ENCODE measurements at places on chromosomes 13 and 19.

GRCh38 chr13:93882086-93882651 is 597.3 kb downstream of the DCT start:
- DNase-seq: no peak

GRCh38 chr19:38049105-38049649 is 142.2 kb downstream of the SIPA1L3 start:
- no peak for DNase-seq

GRCh38 chr13:95710313-95710712 is 33.4 kb downstream of the DNAJC3 start:
- no peak for DNase-seq

- DNase-seq: no peak
These were observed 11.5 kb upstream of the TNFSF9 start for GRCh38 chr19:6519289-6519688.

GRCh38 chr13:100434010-100434763 is 154.4 kb downstream of the GGACT start:
- no peak for DNase-seq

DNA sequence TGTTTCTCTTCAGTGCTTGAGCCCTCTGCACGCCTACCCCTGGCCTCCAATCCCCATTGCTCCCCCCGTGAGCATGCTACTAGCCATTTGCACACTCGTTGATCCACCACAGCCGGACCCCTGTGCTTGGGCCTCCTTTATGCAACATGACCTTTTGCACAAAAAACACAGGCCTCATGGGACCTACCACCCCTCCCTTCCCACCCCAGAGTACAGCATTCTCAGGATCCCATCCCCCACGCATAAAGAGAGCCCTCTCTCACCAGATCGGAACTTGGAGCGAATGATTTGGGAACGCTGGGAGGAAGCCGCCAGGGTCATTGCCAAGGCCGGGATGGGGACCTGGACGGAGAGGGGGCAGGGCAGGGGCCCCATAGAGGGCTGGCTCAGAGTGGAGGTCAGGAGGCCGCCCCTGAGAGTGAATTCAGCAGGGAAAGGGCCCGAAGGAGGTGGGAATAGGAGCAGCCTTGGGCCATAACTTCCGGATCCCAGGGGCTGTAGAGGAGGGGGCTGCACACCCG is 754 bp downstream of the MAMSTR start:
- peak; percentile 67 for DNase-seq

GRCh38 chr19:13817018-13817614 is 21.9 kb downstream of the ZSWIM4 start:
- no peak for DNase-seq

DNA sequence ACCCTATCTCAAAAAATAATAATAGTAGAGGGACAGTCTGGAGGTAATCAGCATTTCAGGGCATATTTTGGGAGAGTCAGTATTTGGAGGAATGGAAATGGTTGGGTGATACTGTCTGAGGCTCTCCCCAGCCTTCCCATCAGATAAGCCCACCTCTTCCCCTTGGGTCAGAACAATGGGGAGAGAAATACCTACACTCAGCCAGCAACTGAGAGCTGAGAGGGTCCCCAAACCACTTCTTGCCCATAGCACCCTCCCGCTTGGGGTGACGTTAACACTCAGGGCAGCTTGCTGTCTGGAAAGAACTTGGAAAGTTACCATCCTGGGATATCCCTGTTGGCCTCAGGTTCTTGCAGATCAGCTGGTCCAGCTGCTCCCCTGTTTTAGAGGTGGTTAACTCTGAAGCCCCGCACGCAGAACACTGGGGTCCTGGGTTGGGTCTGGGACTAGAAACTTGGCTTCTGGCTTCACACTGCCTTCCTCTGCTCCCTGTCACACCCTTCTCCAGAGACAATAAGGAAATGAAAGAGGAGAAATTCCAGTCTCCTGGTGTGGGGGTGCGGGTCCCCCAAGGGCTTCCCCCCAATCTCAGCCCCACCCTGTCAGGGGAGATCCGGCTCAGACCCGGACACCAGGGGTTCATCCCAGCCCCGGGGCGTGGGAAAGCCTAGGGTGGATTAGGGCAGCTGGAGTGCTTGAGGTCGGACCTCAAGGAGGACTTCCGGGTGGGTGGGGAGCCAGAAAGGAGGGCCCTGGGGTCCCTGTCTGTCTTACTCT is 2.5 kb downstream of the FOXA3 start:
- no peak for DNase-seq

GRCh38 chr13:67390462-67391086 is 160.4 kb upstream of the PCDH9 start:
- DNase-seq: no peak

DNA sequence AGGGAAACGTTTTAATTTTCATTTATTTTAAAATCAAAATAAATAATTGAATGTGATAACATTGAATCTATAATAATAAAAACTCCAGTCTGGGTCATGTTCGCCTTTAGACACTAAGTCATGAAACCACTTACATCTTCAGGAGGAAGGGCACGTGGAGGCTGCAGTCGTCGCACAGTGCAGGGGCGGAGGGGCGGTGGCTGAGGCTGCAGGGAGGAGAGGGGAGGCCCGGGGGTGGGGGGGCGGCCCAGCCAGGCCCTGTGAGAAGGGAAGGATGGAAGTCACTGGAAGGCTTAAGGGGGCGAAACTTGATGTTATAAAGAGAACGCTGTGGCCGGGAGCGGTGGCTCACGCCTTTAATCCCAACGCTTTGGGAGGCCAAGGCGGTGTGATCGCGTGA is 14.9 kb upstream of the LATS2 start:
- no peak for DNase-seq

- no peak for DNase-seq
These were observed 57.8 kb upstream of the ITM2B start for GRCh38 chr13:48175185-48175584.

- no peak for DNase-seq
These were observed 48.8 kb upstream of the INTS6 start for GRCh38 chr13:51501592-51502152.

DNA sequence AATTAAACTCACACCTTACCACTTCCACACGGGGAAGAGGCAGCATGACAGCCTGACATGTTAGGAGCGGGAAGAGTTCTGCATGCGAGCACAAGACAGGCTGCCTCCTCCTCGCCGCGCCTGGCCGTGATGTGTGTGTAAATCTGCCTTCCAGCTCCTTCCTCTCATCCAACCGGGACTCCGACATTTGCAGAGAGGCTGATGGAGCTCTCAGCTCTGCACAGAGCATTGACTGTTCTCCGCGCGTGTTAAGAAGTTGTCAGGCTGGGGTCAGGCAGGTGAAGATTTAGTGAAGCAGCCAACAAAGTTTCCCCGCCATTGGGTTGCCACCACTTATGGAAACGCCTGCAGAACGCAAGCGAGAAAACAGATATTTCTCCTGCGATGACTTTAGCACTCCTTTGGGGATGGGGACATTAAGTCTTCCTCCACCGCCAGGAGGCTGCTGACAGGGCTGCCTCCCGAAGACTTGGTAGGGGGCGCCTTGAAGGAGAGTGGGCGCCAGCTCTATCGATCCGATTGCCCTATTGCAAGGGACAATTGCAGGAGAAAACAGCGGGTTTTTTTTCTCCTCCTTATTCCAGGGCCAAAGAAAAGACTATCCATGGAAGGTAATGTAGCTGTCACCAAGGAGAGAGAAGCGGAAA is 213.9 kb upstream of the TSHZ3 start:
- DNase-seq: no peak

GRCh38 chr13:75621147-75621546 is 15.0 kb upstream of the LMO7 start:
- DNase-seq: no peak

GRCh38 chr13:54627646-54628372 is 1599.2 kb downstream of the OLFM4 start:
- DNase-seq: no peak

DNA sequence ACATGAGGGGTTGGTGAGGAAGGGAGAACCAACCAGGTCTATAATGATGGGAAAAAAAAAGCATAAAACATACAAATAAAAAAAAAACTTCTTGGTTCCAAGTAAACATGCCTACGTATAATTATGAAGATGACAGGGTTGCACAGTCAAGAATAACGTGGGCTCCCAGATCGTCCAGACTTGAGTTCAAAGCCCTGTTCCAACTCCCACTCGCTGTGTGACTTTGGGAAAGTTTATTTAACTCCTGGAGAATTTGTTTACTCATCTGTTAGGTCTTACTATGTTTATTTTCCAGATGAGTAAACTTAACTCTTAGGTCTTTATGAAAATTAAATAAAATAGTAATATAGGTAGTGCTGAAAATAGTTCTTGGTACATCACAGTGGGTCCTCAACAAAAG is 13.8 kb downstream of the STARD13 start:
- no peak for DNase-seq

DNA sequence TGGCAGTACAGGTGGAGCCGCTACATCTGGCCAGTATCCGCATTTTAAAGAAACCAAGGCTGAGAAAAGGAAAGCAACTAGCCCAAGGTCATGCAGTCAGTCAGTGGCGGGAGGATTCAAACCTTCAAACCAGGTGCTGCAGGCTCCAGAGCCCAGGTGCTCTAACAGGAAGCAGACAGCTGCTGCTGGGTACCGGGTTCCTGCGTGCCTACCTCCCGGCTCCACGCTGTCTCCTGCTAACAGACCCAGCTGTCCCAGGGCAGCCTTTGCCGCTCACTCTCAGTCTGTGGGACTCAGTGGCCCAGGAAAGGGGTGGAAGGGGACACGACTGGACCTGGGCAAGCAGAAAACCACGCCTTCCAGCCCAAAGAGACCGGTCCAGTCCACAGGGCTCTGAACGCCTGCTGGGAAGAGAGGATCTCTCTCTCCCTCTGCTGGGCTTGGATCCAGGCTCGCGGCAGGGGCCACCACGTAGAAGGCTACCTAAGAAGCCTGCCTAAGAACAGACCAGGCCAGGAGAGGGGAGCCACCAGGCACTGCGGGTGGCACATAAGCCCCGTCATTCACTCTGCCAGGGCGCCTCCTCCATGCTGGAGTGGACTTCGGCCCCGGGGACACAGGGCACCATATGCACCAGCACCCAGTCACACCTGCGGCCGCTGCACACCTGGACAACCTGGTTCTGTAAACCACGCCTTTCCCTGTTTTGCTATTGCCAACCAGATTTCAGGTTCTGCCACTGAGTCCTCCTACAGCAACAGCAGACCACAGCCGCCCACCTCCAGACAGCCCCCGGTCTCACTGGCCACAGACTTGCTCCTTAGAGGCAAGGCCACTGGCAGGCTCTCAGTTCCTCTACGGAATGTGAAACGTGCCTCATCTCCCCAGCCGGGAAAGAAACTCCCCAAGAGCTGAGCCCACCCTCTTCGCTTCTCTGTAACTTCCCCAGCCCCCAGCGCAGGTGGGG is 4.6 kb downstream of the DAPK3 start:
- DNase-seq: no peak

DNA sequence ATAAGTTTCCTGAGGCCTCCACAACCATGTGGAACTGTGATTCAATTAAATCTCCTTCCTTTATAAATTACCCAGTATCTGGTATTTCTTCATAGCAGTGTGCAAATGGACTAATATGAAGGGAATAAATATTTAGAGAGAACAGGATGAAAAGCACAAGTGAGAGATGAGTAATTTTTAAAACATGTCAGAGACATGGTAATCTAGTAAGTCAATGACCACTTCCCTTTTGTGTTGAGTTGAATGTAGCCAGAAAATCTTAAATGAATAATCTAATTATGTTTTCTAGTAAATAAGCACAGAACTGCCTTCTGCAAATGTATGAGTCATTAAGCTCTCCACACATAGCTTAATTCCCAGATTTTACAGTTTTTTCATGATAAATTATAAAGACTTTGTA is 524.1 kb upstream of the SLITRK5 start:
- no peak for DNase-seq

DNA sequence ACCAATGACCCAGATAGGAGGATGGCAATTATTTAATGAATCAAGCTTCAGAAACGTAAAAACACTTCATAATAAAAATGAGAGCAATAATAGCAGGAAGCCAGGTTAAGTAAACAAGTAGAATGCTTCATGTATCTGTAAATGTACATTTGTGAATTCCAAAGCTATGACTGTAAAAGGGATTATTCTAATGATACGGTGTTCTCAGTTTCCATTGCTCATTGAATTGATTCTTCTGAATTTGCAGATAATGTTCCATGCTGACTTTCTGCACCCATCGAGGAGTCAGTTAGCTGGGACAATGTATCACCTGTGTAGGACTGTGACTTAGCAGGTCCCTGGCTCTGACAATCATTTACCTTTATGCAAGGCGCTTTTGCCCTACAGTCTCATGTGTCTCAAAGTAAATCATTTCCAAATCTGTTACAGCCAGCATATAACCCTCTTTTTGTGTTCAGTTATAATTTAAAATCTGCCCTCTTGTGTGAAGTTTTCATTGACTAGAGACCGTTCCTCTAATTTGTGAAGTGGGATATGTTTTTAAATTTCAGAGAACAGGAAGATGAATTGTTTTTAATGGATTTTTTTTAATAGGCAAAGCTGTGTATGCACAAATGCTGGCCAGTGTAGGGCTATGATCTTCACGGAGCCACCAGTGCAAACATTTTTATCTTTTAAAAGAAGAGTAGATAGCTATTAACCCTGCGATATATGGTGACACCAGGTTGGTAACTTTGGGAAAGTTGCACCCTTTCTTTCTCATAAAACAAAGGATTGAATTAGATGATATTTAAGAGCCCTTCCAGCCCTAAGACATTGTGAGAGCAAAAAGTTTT is 267.1 kb downstream of the KLF5 start:
- DNase-seq: peak; percentile 16

GRCh38 chr19:38132781-38133180 is 91.2 kb downstream of the DPF1 start:
- DNase-seq: no peak

- no peak for DNase-seq
These were observed 52.5 kb upstream of the UQCRFS1 start for GRCh38 chr19:29265436-29265835.

DNA sequence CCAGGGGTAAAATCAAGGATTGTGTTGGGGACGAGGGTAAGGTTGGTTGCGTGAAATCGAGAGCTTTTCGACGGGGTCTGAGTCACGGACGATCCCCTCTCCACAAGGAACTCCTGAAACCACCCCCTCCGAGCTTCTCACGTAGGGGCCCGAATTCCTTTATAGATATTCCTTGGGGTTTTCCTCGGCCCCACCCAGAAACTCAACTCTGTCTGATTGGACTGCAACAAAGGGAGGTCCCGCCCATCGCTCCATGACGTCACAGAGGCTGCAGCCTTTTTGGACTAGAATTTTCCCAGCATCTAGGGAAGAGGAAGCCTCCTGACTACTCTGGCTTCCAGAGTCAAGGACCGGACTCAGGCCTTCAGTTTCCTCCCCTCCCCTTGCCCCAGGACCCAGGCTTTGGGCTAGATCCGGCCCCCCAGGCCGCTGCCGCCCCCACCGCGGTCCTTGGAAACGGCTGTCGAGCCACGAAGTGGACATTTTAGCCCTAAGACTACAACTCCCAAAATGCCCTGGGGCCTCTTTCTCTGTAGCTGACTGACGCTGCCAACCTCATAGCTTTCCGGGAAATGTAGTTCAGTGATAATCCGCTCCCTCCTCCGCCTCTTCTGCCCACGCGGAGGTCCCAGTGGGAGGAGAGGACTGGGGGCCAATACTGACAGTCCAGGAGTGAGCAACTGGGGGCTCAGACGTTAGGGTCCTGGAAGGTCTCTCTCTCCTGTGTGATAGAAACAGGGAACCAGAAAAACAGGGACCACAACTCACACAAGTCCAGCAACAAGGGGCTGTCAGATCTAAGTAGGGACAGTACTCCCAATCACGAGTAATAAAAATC is at the start of gene IZUMO1:
Gene IZUMO1 (minus strand): TSS at position 172 of the 838 bp plus-strand sequence. CDS start 1,050 bp downstream, outside the sequence.
- DNase-seq: peak; percentile 94

All from HuH-7 (cell line).